Stimulated activated CD8-positive, alpha-beta memory T cell treated with anti-CD3 and anti-CD28 coated beads, Interleukin-4, amount 100 ng/mL, for 48 hours (primary cell): ENCODE measurements at places on chromosomes 6 and 20.

- no peak for DNase-seq
Observed at GRCh38 chr20:22560817-22561216, 23.6 kb downstream of the FOXA2 start.

DNA sequence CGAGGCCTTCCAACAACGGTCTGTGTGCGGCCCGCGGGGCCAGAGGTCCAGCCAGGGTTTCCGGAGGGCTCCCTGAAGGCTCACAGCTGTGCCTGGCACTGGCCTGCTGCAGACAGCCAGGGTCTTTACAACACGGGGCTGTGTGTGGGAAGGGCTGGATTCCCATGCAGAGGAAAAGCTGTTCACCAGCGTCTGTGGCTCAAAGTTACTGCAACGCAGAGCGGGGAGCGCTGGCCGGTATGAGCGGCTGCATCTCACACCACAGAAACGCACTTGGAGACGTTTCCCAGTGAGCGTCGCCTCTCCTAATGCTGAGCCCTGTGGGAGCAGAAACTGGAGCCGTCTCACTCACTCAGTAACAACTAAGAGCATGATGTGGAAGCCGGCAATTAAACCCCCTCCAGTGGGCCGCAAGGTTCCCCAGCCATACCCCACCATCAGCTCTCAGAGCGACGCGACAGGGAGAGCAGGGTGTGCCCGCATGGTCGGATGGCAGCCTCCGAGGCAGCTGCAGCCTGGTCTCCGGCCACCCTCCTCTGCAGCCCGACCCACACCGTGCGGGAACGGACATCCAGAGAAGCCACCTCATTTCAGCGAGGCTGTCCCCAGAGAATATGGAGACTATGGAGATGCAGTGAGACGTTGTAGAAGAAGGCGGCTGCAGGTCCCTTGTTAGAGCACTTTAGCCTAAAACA, 42.6 kb downstream of the DLL1 start:
- no peak for DNase-seq

- no peak for DNase-seq
Observed at GRCh38 chr6:51489133-51489532, 598.3 kb downstream of the PKHD1 start.

DNA sequence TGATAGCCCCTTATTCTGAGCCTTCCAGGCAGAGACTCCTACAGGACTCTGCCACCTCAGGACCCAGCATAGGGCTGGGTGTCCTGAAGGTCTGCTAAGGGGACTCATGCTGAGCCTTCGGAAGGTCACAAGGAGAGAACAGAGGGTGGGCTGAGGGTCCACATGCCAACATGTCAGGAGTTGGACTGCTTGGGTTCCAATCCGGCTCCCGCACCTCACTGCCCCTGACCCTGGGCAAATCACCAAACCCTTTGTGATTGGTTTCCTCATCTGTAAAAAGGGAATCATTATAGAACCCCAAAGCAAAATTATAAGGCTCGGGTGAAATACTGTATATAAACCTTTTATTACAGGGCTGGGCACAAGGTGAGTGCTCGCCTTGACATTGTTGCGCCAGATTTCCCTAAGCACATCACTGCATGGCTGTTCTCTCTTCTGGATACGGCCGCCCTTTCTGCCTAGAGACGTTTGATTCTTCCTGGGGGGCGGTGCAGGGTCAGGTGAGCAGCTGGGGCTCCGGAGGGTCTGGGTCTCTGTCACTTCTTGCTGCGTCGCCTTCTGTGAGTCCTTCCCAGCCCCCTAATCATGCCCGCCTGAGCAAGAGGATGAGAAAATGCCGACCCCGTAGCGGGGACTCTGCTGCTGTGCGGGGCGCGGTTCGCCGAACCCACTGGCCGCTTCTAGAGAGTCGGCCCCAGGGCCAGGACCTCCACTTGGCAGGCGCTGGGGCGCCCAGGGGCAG, 90.5 kb upstream of the EPB41L1 start:
- peak; percentile 28 for DNase-seq

GRCh38 chr6:23140871-23141270, 571.5 kb downstream of the HDGFL1 start:
- no peak for DNase-seq

GRCh38 chr6:110277100-110277665, 81.0 kb downstream of the METTL24 start:
- no peak for DNase-seq

- no peak for DNase-seq
Observed at GRCh38 chr6:72716916-72717315, 95.1 kb downstream of the KCNQ5 start.

GRCh38 chr6:90202156-90202555, 94.5 kb downstream of the BACH2 start:
- DNase-seq = no peak

GRCh38 chr6:43798688-43799444, 28.9 kb downstream of the VEGFA start:
- DNase-seq = peak; percentile 37

GRCh38 chr20:62246872-62247652, 8.7 kb downstream of the OSBPL2 start:
- DNase-seq = no peak

- DNase-seq = no peak
Observed at GRCh38 chr6:131682442-131682841, 18.8 kb downstream of the OR2A4 start.

- DNase-seq = no peak
Observed at GRCh38 chr6:16078064-16078463, 50.8 kb upstream of the MYLIP start.

GRCh38 chr20:3716195-3716834, 3.9 kb upstream of the SIGLEC1 start:
- peak; percentile 50 for DNase-seq

DNA sequence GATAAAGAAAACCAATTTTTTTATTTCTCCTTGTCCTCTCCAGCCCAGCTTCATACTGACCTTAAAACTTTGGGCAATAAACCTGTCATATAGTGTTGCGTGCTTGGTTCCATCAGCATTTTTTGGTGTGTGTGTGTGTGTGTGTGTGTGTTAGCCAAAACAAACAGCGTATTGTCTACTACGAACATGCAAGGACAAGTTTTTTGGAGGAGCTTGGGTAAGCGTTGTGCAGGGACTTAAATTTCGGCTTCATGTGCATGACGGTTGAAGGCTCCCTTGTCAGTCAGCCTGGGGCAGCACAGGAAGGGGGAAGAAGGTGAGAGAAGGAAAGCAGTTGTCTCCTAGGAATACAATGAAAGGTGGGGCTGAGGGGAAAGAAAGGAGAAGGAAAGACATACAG, 62.0 kb upstream of the PAX1 start:
- no peak for DNase-seq

GRCh38 chr6:125153391-125154117, at the start of gene TPD52L1:
TPD52L1 (plus strand) TSS chr6:125153773; CDS start chr6:125153952, 179 bp downstream.
- DNase-seq = peak; percentile 71

DNA sequence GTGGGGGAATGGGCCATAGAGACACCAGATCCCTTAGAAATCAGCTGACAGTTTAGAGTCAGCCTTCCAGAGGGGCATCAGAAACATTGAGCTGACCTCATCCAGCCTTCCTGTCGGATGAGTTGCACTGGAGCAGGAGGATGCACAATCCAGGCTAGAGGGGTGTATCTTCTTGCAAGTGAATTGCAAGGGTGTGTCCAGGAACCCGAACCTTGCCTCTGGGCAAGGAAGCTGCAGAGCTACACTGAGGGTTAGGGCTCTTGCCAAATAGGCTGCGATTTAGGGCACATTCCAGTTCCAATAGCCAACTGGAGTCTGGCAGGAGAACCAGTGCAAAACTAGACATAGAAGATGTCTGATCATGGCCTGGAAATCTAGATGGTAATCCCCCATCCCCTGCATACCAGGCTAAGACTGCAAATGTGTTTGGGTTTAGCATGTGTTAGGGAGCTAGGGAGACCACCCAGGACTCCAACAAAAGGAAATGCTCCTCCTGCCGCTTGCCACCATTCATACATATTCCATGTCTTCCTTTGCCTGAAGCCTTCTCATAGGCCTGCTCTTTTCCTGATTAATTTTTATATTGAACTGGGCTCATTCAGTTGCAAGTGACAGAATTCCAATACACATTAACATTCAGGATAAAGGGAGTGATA, 6.3 kb upstream of the UTRN start:
- no peak for DNase-seq

DNA sequence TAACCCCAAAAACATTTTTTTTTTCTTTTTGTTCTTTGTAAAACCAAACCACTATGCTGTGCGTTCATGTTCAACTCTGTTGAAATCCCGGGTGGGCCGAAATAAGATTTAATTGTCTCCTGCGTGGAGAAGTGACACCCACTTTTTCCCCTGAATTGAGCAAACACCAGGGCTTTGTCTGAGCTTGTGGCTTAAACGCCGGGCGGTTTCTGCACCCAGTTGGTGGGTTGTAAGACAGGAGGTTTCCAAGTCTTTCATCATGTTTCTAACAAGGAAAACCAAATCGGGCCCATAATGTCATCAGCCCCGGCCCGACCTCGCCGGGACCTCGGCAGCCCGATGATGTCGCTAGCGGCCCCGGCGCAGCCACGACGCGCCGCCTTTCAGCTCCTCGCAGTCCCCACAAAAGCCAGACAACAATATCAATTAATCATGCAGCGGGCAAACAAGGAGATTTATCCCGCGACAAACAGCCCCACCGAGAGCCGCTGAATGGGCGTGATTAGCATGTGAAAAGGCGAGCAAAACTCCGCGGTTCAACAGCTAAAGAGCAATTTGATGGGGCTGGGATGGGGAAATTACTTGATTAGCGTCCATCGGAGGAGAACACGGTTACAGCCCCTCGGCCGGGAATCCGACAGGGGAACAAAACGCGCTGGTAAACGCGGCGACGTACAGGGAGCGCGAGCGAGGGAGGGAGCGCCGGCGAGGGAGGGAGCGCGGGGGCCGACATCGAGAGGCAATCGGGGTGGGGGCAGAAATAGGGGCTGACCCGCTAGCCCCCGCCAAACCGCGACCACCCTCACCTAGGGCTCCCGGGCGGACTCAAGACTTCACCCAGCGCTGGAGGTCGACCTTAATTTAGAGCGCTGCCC, 5.3 kb downstream of the LINC00237 start:
- DNase-seq = peak; percentile 59

GRCh38 chr6:43336382-43336781, 27.8 kb upstream of the CRIP3 start:
- no peak for DNase-seq

DNA sequence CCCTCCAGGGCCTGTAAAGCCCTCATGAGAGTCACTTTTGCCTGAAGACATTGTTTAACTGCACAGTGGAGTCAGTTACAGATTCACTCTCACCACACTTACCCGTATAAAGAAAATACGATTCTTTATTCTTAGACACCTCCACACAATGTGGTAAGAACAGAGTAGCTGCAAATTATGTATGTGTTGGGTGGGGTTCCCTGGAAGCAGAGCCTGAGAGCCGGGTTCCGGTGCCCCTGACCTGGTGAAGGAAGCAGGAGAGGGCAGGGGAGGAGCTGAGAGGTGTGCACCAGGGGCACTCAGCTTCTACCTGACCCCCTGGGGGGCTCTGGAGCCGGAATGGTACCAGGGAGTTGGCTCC, 11.5 kb downstream of the BANF2 start:
- DNase-seq = no peak

DNA sequence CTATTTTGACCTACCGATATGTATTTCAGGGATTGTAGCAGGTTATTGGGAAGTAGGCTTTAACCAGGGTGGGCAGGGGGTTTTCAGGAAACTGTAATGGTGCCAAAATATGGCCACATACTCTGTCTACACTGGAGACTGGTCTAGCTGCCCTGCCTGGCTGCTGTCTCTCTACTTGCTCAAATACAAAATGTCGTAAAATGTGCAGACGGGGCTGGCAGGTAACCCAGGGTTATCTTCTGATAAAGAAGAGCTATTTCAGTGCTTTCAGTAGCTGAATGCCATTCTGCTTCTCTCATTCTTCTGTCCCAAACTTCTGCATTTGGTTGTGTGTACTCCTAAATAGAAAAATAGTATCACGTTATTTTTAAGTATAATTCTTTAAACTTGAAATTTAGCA, 616.2 kb downstream of the EPM2A start:
- DNase-seq = no peak

DNA sequence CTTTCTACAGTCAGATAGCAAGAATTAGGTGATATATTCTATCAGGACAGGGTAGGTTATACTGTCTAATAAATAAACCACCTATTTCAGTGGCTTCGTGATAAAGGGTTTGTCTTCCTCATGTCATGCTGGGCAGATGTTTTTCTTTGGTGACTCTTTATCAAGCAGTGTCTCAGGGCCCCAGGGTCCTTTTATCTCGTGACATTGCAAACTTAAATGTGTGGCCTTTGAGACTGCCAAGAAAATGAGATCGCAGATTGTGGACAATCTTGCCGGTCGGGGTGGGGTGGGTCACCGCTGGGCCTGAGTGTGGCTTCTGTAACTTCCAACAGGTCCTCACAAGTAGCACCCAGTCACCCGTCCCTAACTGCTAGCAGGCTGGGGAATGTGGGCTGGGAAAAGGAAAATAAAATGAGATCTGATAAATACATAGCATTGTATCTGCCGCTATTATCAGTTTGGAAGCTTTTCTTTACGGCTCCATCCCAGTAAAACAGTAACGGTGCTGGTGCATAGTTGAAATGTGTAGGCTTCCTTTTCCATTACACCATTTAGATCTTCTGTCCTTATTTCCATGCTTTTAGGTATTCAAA, 50.5 kb upstream of the BMP6 start:
- no peak for DNase-seq

- no peak for DNase-seq
Observed at GRCh38 chr6:39321761-39322160, 741 bp downstream of the KCNK16 start.

- DNase-seq = no peak
Observed at GRCh38 chr6:138011413-138011812, 95.8 kb downstream of the PERP start.

GRCh38 chr20:64238115-64238825, 17.3 kb upstream of the PCMTD2 start:
- DNase-seq = no peak

GRCh38 chr6:13288481-13288880, 39.9 kb downstream of the TBC1D7 start:
- DNase-seq = no peak

DNA sequence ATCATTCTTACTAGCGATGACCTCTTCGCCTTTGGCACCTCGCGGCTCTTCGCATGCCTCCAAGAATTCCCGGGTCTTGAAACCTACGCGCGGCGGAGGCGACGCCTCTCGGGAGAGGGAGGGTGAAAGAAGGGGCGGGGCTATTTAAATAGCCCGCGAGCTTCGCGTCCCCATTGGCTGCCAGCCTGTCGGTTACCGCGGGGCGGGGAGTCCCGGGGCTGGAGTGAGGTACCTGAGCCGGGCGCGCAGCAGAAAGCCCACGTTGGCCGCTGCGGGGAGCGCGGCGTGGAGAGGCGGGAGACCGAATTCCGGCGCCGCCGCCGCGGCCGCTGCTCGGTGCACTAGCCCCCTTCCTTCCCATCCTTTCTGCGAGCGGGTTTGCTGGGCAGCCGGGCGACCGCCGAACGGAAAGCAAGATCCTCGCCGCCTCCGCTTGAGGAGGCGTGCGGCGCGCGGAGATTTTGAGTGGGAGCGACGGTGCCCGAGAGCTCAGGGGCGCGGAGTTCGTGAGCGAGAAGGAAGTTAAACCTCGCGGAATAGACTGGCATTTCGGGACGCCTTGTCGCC, at the start of gene BMP6:
Gene BMP6, plus strand, starts transcription at position 251 of the 567 bp plus-strand sequence. CDS start 857 bp downstream, outside the sequence.
- DNase-seq = peak; percentile 71

GRCh38 chr6:444653-445275, 53.2 kb downstream of the IRF4 start:
- peak; percentile 65 for DNase-seq

GRCh38 chr6:151901009-151901411, 93.5 kb downstream of the ESR1 start:
- DNase-seq = no peak

GRCh38 chr20:47187450-47188195, 168.9 kb downstream of the ZMYND8 start:
- no peak for DNase-seq
